Non-pigmented ciliary epithelial cell (primary cell): ENCODE measurements at places on chromosomes 5 and 9.

DNA sequence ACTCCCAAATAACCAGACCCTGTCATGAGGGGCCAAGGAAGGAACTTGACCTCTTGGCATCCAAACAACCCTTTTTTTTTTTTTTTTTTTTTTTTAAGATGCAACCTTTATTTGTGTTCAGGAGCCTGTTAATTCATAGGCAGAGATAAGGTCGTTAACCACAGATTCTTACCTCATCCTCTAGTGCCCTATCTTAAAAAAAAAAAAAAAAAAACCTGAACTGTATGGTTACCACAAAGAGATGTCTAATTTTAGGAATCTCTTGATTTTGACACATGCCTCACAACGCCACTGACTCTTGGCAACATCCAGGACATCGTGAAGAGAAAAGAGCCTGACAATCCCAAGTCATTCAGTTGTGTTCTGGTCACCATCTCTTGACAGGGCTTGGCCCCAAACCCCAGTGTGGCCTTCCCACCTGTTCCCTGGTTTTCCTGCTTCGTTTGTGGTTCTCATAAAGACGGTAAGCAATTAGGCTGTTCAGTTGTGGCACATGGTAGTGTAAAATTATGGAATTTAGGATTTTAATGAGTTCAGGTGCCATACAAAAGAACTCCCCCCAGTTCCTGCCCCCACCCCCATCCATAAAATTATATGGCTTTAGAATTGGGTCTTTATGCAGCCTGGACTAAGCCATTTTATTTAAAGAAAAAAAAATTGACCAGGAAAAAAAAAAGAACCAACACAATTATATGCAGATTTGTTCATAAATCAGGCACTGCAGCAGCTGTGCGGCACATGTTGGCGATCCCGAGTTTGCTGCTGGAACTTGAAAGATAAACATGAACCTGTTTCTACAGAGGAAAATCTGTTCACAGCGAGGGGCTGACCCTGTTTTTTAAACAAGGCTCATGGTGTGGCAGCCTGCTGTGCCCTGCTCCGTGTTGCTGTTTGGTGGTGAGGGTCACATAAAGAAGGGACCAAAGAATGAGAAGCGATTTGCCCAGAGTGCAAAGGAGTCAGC is 267.8 kb upstream of the CLINT1 start:
- no peak for DNase-seq

DNA sequence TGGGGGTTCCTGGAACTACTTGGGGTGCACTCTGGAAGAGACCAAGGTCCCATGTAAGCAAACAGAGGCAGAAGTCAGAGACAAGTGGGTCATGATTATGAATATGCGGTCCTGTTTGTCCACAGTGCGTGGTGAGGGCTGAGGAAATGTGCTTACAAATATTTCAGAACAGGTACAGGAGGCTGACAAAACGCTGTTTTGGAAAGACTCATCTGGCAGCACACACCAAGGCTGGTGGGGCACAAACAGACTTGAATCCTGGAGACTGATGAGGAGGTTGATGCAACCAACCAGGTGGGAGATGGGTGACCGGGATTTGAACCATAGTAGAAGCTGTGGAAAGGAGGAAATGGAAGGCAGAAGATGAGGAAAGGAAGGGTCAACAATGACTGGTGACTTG is 83.8 kb downstream of the ADRB2 start:
- no peak for DNase-seq

- no peak for DNase-seq
Observed at GRCh38 chr5:140360681-140361479, 886 bp downstream of the SLC4A9 start.

- DNase-seq = no peak
Observed at GRCh38 chr5:151148583-151148982, 9.0 kb downstream of the ANXA6 start.

DNA sequence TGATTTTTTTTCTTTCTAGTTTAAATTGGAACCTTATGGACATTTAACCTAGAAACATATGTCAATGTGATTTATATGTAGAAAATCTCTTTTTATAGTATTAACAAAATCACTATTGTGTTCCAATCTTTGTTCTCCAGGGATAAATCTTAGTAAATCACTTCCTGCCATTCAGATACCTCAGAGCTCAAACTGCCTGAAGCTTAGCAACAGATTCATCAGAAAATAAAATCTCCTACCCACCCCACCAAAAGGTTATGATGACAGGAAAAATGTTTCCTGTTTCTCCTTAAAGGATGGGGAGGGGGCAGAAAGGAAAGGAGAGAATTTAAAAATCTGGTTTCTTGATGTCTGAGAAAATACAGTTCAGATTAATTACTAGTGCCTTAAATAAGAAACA is 105.0 kb upstream of the TUT7 start:
- DNase-seq = no peak

DNA sequence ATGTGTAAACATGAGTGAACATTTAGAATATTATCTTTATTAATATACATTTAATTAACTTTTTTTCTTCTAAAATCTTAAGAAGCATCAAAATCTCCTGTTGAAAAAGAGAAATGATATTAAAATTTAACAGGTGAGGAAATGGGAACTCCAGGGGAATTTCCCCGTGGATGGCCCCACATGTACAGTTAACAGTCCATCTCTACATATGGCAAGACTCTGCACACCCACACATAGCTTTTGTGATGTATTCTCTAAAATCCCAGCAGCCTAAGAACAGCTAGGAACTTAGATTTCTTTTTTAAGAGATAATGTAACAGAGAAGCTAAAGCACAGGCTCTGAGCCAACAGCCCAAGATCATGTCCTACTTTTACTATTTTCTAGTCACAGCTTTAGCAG is 556.3 kb upstream of the RGMB start:
- no peak for DNase-seq
